Hematopoietic multipotent progenitor cell treated with erythropoietin and hydrocortisone succinate and interleukin-3 and kit ligand, for 4 days (in vitro differentiated cells): ENCODE measurements at places on chromosomes 1 and 21.
A peak's percentile ranks its signal among the peaks of the same experiment; 100 is the strongest.

- peak; percentile 82 for DNase-seq
Measured at GRCh38 chr1:101262630-101263348, 26.0 kb downstream of the S1PR1 start.

GRCh38 chr1:40161125-40161887 lies at the start of gene RLF:
RLF (plus strand) TSS chr1:40161387; CDS start chr1:40161400, 13 bp downstream.
- peak; percentile 97 for DNase-seq

- DNase-seq = no peak
Measured at GRCh38 chr1:234504969-234505768, 26.2 kb upstream of the TARBP1 start.

GRCh38 chr21:36959020-36959835 lies 7.2 kb downstream of the HLCS start:
- DNase-seq = no peak

GRCh38 chr1:166470441-166470840 lies 303.6 kb upstream of the FAM78B start:
- DNase-seq = no peak

DNA sequence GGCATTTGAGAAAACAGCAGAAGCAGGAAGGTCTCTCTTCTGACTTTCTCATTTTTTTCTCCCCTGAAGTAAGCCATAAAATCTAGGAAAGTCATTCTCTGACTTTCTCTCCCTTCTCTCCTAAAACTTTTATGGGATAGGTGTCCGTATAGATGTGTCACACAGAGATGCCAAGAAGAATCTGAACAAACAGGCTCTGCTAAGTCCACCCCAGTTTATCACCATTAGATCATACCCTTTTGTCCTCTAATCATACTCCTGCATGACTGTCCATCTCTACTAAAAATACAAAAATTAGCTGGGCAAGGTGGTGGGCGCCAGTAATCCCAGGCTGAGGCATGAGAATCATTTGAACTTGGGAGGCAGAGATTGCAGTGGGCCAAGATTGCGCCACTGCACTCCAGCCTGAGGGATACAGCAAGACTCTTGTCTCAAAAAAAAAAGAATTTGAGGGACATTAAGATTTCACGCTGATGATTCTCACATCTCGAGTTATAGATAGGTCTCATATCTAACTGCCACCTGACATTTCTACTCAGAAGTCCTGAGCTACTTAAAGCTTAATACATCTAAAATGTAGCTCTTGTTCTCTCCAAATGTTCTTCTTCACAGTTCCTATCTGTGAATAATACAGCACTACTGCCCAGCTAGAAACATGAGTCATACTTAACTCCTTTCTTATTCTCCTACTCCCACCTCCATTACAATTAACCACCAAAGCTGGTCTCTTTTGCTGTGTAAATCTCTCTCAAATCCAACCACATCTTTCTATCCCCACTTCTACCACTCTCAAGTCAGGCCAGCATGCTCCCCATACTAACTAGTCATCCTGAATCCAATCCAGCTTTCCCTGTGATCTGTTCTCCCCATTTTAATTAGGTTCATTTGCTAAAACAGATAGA lies 47.7 kb downstream of the ZNF644 start:
- DNase-seq = peak; percentile 24

GRCh38 chr1:56189454-56189853 lies 389.9 kb downstream of the PLPP3 start:
- DNase-seq = no peak

GRCh38 chr1:30449003-30449402 lies 274.4 kb downstream of the MATN1 start:
- DNase-seq = no peak

DNA sequence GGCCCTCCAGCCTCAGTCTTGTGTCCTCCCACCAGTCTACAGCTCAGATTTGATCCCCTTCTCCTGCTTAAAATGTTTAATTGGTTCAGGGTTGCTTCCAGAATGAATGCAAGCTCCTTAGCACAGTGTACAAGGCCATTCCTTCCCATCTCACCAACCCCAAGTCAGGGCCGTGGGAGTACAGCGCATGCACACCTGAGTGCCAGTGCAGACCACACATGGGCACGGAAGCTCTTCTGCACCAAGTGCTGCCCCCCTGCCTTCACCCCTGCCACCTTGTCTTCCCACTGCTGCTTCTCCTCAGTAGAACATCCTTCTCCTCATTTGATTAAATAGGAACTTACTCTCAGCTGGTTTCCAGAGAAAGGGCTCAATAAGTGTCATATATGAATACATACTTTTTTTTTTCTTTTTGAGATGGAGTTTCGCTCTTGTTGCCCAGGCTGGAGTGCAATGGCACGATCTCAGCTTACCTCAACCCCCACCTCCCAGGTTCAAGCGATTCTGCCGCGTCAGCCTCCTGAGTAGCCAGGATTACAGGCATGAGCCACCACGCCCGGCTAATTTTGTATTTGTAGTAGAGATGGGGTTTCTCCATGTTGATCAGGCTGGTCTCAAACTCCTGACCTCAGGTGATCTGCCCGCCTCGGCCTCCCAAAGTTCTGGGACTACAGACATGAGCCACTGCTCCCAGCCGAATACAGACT lies 9.3 kb downstream of the PMF1 start:
- DNase-seq = no peak

DNA sequence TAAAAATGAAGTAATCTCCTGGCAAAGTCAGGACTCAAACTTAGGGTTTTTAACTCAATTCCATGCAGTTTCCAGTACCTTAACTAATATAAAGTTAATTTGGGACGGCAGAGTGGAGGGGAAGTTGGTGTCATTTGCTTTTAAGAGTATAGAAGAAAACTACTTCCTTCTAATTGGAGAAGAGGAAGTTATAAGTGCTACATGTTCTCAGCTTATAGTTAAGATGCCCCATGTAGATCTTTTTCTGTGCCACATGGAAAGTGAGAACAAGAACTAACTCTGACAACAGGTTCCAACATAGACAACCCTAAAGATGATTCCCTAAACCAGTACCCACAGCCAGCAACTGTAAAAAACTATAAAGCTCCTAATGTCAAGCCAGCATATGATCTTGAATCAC lies 11.5 kb downstream of the RRAGC start:
- peak; percentile 71 for DNase-seq
